Activated CD8-positive, alpha-beta memory T cell treated with anti-CD3 and anti-CD28 coated beads for 1 hour (primary cell): ENCODE measurements at places on chromosomes 5 and 9.

DNA sequence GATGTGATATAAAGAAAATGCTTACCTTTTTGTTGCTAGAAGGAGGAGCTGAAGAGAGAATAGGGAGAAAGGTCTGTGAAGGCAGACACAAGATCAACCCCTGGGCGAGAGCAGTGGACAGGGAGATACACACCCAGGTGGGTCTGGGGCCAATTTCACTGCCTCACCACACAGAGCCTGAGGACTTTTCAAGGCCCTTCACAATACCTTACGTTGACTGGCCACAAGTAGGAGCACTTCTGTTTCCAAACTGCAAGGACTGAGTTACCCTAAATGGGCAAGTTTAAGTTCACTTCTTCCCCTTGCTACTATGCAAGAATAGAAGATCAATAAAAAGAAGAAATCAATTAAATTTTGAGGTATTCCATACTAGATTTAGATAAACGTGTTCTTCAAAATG lies 174.5 kb upstream of the SLC12A2 start:
- DNase-seq: no peak

DNA sequence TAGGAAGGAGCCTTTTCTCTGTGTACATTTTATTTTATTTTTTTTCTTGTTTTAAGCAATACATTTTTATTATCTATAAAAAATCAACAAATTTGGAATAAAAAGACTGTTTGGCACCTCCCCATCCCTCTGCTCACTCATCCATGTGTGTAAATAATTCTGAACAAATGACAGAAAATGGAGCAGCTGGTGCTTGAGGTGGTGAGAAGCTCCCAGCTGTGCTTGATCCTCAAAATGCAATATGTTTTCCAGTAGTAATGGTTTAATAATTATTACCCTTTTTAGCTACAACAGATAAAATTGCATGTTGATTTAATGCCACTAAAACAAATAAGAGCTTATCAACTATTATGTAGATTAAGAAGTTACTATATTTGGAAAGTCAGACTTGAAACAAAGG lies 132.5 kb downstream of the CDH18 start:
- DNase-seq: no peak

GRCh38 chr9:81079055-81079454 lies 610.3 kb downstream of the TLE1 start:
- no peak for DNase-seq

- no peak for DNase-seq
Measured at GRCh38 chr9:111001526-111001925, 36.7 kb downstream of the LPAR1 start.

- DNase-seq: no peak
Measured at GRCh38 chr9:81132796-81133195, 556.6 kb downstream of the TLE1 start.

GRCh38 chr9:134525841-134526583 lies 115.6 kb upstream of the COL5A1 start:
- DNase-seq: no peak

- DNase-seq: no peak
Measured at GRCh38 chr5:125311743-125312142, 565.3 kb upstream of the ZNF608 start.

- DNase-seq: no peak
Measured at GRCh38 chr5:142192286-142193113, 83.9 kb downstream of the NDFIP1 start.

DNA sequence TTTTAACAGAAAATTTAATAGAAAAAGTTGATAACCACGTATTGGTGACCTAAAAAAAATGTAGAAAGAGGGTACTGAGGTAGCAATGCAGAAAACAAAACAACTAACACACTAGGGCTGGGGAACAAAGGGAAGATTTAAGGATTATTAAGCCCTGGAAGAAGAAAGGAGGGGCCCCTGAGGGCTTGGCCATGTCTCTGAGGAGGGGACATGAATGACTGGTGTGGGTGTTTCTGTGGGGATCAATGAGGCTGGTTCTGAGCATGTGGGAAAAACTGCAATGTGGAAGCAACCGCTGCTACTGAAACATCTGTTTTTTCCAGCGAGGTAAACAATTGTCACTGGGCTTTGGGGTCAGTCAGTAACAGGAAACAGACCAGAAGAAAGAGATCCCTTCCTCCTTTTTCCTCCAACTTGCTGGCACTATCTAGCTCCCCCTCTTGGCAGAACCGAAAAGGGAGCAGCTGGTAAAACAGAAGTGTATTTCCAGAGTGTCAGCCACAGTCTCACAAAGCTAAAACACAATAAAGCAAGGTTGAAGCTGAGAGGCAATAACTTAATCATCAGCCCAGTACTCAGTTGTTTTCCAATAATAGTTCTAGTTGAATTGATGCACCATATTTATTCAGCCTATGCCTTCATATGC lies 48.3 kb downstream of the ATPSCKMT start:
- no peak for DNase-seq

- no peak for DNase-seq
Measured at GRCh38 chr9:83242066-83242465, 179.1 kb upstream of the RASEF start.

- no peak for DNase-seq
Measured at GRCh38 chr5:137486707-137487106, 12.4 kb downstream of the SPOCK1 start.

- no peak for DNase-seq
Measured at GRCh38 chr9:12094046-12094445, 599.1 kb upstream of the TYRP1 start.

DNA sequence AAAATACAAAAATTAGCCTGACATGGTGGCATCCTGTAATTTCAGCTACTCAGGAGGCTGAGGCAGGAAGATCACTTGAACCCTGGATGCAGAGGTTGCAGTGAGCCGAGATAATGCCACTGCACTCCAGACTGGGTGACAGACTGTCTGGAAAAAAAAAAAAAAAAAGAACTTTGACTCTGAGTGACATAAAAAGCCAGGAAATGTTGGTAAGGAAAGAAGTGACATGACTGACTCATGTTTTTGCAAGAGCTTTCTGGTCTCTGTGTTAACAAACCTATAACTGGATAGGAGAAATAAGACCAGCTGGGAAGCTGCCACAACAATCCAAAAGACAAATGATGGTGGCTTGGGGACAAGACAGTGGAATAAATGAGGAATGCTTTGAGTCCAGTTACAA lies 272.1 kb downstream of the HINT1 start:
- no peak for DNase-seq

DNA sequence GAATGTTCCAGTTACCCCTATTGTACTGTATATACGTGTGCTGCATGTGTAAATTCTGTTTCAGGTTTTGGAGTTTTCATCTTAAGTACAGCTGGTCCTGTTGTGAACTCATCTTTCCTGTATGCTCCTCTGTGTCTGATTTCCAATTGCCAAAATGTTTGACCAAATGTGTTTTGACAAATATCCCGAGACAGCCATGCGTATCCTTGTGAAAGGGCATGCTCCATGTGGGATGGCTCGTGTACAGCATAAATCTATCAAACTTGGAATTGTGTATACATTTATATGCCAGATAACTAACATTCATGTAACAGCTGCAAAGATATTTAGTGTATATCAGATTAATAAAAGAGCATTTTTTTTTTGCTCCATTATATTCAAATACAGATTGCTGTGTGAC lies 69.5 kb upstream of the IQGAP2 start:
- DNase-seq: no peak

GRCh38 chr5:10315824-10316509 lies 8.3 kb upstream of the CMBL start:
- no peak for DNase-seq

DNA sequence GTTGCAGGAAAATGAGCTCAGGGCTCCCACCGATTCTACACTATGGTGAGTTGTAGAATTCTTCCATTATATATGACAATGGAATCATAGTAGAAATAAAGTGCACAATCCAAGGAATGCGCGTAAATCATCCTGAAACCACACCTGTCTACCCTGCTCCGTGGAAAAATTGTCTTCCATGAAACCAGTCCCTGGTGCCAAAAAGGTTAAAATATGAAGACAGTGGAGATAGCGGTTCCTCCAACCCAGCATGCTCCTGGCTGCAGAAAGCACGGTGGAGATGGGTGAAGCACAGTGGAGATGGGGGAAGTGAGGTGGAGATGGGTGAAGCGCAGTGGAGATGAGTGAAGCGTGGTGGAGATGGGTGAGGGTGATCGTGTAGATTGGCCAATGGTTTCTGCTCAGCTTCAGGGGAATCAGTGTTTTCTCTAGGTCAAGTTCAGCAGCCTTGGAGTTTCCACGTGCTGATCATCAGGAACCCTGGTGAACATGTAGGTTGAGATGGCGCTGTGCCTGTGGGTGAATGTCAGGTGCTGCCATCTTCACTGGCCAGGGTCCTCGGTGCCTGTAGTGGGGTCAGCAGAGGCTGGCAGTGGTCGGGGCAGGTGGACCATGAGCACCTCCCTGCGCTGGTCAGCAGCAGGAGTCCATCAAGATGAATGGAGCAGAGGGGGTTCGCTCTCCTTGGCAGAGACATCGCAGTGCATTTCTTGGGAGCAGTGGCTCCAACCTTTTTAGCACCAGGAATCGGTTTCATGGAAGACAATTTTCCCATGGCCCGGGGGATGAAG lies 20.3 kb downstream of the PAEP start:
- DNase-seq: no peak

DNA sequence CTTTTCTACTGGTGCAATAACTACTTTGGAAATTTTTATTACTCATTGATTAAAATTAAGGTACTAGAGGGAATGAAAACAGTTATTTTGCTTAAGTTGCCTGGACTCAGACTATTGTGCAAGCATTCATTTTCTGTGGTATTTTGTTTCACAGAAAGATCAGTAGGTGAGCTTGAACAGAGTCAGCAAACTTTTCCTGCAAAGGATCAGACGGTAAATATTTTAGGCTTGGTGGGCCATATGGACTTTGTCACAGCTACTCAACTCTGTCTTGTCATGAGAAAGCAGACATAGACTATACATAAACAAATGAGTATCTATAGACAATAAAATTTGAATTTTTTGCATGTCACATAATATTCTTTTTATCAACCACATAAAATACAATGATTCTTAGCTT lies 1036.4 kb downstream of the NR2F1-AS1 start:
- DNase-seq: no peak

DNA sequence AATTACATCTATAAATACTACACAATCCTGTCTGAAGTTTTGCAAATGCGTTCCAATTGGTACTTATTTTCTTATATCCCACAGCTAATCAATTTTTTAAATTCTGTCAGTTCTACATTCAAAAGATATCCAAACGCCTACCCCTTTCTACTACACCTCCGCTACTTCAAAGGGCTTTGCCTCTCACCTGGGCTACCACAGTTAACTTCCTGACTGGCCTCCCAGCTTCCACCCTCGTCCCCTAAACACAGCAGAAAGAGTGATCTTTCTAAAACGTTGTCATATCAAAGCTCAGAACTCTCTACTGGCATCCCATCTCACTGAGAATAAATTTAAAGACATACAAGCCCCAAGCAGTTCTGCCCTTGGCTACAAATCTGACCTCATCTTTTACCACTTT lies 32.3 kb upstream of the NIPBL start:
- no peak for DNase-seq

DNA sequence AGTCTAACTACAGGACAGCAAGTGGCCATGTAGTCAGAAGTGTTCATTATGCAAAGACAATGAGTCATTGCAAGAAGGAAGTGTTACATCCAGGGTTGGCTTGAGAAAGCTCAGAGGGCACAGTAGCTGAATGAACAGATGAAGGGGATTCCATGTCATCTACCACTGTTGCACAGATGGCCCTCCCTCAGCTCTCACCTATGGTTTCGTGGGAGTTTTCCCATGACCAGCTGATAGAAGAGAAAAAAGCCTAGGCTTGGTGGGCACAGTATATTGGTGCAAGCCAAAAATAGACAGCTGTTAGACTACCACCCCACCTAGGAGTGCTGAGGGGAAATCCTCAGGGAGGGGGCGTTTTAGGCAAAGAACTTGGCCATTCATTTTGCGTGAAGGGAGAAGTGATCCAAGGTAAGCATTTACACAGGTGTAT lies 217.0 kb downstream of the DMRT2 start:
- DNase-seq: no peak

DNA sequence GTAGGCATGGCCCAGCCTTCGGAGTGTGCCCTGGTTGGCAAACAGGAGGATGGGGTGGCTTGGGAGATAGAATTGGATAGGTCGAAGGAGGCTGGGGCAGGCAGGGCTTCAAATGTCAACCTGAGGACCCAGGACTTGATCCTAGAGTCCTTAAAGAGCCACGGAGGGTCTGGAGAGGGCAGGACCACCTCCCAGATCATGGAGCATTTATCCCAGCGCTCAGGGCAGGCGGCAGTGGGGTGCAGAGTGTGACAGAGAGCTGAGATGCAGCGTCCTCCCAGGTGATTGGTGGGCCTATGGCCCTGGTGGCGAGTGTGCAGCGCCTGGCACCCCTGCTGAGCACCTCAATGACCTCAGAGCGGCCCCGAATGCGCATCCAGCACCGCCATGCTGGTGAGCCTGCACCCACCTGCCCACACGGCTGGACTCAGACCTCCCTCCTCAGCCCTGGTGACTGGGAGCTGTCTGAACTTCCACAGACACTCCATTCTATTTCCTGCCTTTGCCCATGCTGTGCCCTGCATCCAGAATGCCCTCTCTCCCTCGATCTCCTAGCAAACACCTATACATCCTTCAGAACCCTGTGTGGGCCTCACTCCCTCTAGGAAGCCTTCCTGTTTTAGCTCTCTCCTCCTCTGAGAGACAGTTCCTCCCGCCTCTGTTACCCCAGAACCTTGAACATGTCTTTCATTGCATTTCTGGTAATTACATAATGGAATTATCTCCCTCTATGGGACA lies 6.3 kb downstream of the ADGRD2 start:
- DNase-seq: no peak

DNA sequence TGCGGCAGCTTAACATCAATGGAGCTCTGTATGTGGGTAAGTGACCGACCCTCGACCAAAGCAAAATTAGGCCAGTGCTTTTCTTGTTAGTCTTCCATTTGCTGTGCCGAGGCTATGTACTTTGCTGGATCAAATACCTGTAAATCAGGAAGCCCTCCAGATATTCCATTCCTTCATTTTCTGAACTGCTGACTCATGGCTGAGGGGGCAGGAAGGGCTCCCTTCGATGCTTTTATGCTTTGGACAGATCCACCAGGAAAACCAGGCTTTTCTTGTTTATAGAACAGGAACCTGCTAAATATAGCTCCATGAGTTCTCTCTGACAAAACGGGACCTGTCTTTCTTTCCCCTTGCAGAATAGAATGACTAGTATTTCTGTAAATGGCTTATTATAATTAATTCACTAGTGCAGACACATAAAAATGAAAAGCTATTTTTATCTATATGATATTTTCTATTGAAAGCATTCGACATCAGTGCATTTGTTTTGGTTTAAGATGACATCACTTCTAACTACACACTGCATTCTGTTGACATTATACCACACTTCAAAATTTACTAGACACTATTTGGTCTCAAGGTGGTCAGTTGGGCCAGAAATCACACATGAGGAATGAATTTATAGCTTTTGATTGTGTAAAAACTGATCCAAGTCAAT lies 93.3 kb downstream of the LIFR start:
- DNase-seq: no peak

GRCh38 chr9:135016037-135016640 lies 71.3 kb upstream of the OLFM1 start:
- DNase-seq: no peak

- DNase-seq: peak; percentile 53
Measured at GRCh38 chr9:114738581-114739316, 56.8 kb upstream of the TEX48 start.
